Activated naive CD4-positive, alpha-beta T cell (primary cell): ENCODE measurements at places on chromosomes 4 and X.

- no peak for DNase-seq
Measured at GRCh38 chr4:81631958-81632441, 160.3 kb upstream of the RASGEF1B start.

DNA sequence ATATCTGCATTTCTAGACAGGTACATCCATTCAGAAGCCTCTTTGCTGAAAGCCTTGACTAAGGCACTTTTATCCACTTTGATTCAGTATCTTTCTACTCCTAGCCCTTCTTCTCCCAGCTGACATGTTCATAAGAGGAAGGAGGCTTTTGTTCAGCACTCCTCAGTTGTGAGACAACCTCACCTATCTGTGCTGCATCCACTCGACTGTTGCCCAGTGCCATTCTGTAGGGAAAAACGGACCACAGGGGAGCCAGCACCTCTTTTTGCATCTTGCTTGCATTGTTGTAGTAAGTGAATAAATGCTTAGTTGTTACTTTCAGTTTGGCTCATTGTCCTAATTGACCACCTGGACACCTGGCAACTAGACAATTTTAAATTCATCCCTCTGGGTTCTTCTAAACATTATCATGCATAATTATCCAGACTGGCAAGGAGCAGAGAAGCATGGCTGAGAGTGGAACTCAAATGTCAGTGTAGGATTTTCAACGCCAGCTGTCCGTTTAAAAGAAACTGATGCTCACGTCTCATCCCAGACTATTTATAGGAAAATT lies 83.8 kb upstream of the BOD1L1 start:
- DNase-seq = no peak

DNA sequence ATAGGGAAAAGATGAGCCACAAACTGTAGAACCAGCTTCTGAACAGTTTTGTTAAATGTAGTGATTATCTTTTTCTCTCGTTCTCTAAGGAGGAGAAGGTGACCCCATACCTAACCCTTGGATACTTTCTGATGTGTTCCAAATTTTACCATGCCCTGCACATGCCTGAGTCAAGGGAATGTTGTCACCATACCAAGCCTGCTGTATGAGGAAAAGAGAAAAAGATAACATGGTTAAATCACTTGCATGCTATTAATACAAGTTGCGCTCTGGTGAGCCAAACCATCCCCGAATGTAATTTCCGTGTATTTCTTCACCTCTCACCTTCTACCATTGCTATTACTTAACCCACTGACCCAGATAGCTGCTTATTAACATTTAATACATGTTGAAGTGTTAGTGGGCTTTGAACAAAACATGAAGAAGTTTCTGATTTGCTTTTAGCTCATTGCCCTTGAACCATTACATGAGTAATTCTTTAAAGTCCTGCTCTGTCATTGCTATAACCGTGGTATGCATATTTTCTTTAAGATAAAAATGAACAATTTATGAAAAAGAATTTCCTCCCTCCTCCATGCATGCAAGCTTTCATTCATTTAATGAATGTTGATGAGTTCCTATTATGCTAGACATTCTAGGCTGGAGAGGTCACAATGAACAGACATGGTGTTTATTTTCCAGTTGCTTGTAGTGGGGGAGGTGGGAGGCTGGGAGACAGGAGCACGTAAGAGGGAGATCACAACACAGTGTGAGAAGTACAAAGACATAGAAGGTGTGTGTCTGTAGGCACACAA lies 13.6 kb upstream of the KIT start:
- no peak for DNase-seq

DNA sequence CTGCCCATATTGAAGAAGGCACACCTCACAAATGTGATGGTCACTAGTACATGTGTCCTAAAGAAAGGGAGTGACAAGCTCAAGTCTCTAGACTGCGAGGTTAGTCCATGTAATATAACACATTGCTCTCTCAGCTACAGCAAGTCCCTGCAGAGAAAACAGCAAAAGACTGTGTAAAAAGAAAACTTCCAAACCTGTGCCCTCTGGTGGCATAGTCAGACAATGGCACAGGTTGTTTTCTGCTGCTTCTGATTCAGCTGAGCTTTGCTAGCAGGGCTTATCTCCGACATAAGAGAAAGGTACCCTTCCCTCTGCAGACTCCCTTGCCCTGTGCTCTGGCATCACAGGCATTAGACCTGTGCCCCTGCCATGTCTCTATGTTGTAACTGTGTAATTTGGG lies 1.4 kb upstream of the SERPINA7 start:
- no peak for DNase-seq

DNA sequence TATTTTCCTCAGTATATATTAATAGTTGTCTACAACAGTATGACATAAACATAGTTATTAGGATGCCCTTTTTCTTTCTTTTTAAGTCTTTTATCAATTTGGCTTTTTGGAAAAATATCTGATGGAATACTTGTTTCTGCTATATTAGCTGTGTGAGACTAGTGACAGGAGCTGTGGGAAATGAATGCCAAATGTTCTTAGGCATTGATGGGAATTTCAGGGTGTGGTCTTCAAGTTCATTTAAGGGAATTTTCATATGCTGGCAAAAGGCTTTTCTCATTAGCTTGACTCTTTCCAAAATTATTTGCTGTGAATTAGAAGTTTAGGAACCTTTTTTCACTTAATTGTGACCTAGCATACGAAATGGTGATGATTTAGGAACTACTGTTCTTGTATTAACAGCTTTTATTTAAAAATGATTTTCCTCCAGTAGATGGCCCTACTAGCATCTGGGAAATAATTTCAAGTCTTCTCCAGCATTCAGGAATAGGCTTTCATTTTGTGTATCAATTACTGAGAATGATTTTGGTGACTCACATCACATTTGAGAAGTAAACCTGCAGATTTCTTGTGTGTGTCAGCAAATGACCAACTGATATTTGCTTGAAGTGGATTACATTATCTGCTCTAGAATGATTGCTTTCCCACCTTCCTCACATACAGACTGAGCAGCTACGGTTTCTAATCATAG lies 70.9 kb downstream of the HTT start:
- DNase-seq = no peak

GRCh38 chrX:1185561-1185960 lies 26.9 kb downstream of the CRLF2 start:
- DNase-seq = no peak

GRCh38 chrX:119638725-119639471 lies 32.7 kb upstream of the NKRF start:
- no peak for DNase-seq

DNA sequence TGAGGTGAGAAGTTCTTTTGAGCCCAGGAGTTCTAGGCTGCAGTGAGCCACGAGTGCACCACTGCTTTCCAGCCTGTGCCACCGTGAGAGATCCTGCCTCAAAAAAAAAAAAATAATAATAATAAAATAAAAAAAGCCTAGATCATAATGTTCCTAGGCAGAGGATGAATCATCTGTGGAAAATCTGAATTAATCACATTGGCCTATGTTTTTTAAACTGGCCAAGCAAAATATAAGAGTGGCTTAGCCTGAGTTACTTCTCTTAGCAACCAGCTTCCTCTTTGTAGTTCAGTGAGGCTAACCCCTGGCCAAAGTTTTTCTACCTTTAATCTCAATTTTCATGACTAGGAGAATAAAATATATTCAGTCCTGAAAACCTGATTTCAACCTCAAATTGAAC lies 614.6 kb downstream of the PPP4R3C start:
- DNase-seq = no peak

- no peak for DNase-seq
Measured at GRCh38 chr4:140789759-140790158, 33.6 kb upstream of the TBC1D9 start.

- DNase-seq = peak; percentile 18
Measured at GRCh38 chrX:154436983-154437752, at the start of gene GDI1. TSS of gene GDI1 (plus strand) at chrX:154437154. CDS start at chrX:154437255, 101 bp downstream.

- no peak for DNase-seq
Measured at GRCh38 chrX:119505945-119506344, 37.7 kb downstream of the SLC25A5 start.

DNA sequence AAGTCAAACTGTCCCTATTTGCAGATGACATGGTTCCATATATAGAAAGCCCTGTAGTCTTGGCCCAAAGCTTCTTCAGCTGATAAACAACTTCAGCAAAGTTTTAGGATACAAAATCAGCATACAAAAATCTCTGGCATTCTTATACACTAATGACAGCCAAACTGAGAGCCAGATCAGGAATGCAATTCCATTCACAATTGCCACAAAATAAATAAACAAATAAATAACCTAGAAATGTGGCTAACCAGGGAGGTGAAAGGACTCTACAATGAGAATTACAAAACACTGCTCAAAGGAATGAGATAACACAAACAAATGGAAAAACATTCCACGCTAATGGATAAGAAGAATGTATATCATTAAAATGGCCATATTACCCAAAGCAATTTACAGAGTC lies 52.9 kb upstream of the CXCL8 start:
- no peak for DNase-seq

DNA sequence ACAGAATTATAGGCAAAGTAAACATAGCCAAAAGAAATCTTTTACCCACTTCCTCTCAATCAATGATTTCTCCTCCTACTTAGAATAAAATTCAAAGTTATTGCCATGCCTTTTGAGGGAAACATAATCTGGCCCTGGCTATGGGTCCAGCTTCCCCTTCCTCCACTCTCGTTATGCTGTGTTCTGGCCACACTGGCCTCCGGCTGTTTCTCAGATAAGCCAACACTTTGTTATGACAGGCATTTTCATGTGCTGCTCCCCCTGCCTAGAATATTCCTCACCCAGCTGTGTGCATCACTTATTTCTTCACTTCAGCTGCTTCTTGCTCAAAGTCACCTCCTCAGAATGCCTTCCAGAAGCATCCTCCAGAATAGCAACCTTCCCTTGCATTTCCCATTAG lies 386.6 kb upstream of the AADAT start:
- DNase-seq = no peak

DNA sequence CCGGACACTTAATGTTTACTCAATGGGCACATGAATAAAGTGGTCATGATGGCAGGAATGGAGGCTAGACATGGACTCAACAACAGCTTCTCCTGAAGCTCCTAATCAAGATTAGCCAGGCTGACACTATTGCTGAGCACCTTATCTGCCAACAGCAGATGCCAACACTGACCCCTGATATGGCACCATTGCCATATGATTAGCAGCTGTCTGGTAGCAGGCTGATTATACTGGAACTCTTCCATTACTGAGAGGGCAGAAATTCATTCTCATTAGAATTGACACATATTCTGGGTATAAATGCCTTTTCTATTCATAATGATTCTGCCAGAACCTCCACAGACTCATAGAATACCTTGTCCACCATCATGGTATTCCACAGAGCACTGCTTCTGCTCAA lies 18.4 kb upstream of the AFF1 start:
- no peak for DNase-seq

DNA sequence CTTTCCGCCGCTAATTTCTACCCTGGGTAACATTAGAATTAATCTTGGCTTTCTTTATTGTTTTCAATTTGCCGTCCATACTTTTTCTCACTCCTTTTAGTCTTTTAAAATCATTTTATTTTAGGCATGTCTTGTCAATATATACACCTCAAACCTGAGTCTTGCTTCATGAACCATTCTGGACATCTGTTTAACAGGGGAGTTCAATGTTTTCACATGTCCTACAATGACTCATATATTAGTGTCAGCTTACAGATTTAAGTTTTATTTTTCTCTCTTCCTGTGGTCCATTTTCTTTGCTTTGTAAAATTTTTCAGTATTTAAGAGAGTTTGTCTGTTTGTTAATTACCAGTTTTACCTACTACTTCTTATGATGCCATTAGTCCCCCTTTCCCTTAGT lies 89.5 kb downstream of the LCORL start:
- no peak for DNase-seq

DNA sequence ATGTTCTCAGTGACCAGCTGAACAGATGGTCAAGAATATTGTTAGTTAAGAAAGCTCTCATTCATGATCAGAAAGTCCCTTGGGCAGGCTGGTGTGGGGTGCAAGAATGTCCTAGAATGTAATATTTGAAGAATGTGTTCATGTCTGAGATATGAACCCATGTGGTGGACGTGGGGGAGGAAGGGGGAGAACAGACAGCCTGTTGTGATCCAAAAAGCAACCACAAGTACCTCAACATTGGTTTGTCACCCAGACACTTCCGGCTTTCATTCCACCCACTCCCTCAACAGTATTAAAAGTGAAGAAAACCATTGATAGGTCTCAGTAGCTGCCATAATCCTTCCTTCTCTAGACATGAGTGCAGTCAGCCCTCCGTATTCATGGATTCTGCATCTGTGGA lies 82.2 kb downstream of the MAML3 start:
- peak; percentile 10 for DNase-seq

DNA sequence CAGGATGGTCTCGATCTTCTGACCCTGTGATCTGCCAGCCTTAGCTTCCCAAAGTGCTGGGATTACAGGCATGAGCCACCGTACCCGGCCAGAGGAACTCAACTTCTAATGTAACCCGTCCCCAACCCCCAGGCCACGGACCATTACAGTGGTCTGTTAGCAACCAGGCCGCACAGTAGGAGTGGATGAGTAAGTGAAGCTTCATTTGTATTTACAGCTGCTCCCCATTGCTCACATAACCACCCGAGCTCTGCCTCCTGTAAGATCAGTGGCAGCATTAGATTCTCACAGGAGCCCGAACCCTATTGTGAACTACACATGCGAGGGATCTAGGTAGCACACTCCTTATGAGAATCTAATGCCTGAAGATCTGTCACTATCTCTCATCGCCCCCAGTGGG lies 119.6 kb downstream of the SHROOM3 start:
- DNase-seq = no peak

GRCh38 chr4:11151500-11151899 lies 277.2 kb downstream of the HS3ST1 start:
- no peak for DNase-seq

DNA sequence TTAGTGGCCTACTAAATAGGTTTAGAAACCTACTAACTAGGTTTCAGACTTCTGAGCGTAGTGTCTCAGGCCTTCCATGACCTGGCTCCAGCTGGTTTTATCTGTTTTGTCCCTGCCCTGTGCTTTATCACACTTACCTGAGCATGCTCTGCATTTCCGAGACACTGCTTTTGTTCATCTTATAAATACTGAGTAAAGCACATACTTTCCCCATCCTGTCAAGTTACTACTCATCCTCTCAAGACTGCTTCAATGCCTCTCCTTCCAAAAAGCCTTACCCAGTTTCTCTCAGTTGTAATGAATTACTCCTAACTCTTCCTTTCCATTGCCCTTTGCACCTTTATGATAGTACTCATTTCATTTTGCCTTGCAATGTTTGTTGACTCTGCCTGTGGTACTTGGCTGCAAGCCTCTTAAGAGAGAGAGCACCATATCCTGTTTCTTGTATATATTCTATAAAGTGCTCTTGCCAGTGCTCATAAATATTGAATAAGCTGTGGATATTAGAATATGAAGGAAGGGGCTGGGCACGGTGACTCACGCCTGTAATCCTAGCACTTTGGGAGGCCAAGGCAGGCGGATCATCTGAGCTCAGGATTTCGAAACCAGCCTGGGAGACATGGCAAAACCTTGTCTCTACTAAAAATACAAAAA lies 34.4 kb downstream of the SLAIN2 start:
- DNase-seq = no peak

GRCh38 chr4:101155368-101155767 lies 192.0 kb downstream of the PPP3CA start:
- DNase-seq = no peak

DNA sequence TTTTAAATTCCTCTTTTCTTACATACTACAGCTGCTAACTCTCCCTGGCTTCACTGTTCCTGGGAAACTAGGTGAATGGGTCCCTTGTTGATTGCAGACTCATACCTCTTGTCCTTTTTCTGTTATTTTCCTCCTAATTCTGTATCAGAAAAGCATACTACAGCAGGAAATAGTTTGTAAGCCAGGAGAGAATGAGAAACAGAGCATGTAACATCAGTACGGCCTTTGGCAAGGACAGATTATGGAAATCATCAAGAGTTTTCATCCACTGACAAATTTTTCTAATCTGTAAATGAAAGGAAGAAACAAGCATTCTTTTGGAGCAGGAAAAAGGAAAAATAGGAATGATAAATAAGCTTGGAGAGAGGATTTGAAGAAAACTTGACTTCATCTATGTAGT lies 239.2 kb downstream of the ANTXR2 start:
- no peak for DNase-seq
